HCEC 1CT (cell line): ENCODE measurements at places on chromosomes 12 and 14.

DNA sequence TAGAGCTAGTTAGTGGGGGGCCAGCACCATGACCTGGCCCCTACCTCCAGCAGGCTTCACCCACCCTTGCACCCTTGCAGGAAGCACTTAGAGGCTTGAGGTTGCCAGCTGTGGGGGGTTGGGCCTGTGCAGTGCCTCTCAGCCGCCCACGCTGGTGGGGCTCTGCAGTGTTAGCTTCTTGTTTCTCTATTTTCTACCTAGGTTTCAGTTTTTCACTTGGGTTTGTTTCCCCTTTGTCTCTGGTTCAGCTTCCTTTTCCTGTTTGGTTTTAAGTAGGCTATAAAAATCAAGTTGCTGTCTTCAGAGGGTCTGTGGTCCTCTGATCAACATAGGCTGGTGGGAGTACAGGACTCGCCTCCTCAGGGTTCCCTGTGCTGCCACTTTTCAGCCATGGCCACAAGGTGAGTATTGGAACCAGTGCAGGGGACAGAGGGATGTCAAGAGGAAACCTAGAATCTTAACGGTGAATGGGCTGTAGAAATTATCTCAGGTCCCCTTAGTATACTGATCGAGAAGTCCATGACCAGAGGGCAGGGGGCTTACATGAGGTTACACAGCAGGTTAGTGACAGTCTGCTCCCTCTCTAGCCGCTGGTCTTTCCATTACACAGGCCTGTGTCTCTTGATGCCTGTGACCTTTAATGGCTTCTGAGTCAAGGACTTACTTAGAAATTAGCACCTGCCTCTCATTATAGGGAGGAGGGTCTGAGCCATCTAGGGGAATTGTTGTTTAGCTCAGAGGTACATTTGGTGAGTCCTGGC lies at the start of gene EVL:
Gene EVL, plus strand, starts transcription at position 312 of the 761 bp plus-strand sequence. Its CDS starts 79 bp downstream, at position 391.
- DNase-seq: no peak

DNA sequence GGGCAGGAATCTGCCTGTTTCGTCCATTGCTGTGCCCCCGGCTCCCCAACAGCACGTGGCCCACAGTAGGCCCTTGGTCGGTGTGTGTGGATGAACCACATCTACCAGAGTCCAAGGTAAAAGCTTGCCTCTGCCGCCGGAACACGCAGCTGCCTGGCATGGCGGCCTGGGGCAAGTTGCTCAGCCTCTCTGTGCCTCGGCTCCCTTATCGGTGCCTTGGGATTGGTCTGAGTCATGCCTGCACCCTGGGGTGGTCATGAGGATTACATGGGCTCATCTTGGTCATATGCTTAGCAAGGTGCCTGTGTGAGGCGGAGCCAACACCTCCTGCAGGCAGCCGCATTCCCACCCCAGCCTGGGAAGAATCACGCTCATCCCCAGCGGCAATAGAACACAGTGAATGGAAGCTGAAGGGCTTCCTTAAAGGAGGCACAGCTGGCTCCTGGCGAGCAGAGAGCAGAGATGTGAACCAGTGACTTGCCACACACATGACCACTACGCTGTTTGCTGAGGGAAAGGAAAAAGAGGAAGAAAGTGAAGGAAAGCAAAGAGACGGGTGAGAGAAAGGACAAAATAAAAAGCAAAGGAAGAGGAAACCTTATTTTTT lies 5.5 kb upstream of the SCARB1 start:
- DNase-seq: no peak

GRCh38 chr14:104582662-104583061 lies 3.1 kb downstream of the C14orf180 start:
- no peak for DNase-seq

DNA sequence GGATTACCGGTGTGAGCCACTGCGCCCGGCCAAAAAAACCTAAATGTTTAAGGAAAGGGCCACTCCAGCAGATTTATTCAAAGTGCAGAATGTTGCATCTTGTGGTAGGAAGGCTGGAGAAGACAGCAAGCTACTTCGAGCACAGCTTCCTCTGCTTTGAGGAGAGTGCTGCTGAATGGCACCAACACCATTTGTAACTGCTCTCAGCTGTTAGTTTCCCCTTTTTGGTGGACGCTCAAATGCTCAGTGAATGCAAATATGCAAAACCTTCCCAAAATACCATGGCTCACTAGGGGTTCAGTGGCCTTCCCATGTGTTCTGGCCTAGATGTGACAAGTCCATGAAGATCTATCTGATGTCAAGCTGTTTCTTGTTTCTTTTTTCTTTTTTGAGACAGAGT lies 2.9 kb upstream of the TDRD9 start:
- no peak for DNase-seq

DNA sequence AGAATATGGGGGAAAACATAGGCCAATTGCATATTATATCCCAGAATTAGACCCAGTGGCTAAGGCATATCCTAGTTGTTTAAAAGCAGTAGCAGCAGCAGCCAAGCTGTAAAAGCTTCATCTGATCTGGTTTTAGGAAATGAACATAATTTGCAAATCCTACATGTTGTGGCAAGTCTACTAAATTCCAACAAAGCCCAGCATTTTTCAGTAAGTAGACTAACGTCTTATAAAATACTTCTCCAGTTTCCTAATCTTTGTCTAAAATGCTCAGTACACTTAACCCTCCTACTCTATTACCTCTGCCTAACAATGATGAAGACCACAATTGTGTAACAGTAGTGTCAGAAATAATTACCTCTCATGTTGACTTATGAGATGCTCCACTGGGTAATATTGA lies 70.9 kb upstream of the RERGL start:
- no peak for DNase-seq
